ENCODE measurements at places on chromosomes 1 and 21.
A peak's percentile ranks its signal among the peaks of the same experiment; 100 is the strongest.

DNA sequence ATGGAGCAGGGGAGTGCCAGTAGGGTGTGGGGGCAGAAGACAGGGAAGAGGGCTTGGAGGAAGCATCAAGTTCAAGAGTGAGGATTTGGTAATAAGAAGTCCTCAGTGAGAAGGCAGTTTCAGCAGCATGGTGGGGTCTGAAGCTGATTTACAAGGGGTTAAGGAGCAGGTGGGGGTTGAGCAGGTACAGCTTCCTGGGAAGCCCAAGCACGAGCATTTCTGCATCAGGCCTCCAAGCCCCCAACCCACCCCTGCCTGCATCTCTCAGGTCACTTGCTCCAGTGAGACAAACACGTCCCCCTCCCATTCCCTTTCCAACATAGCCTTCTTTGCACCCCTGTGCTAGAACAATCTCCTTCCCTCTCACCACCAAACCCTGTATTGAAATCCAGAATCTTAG lies 574.7 kb downstream of the MATN1 start:
- DNase-seq = no peak

- DNase-seq = no peak
These were observed 30.1 kb downstream of the STPG1 start for GRCh38 chr1:24383381-24383940.

DNA sequence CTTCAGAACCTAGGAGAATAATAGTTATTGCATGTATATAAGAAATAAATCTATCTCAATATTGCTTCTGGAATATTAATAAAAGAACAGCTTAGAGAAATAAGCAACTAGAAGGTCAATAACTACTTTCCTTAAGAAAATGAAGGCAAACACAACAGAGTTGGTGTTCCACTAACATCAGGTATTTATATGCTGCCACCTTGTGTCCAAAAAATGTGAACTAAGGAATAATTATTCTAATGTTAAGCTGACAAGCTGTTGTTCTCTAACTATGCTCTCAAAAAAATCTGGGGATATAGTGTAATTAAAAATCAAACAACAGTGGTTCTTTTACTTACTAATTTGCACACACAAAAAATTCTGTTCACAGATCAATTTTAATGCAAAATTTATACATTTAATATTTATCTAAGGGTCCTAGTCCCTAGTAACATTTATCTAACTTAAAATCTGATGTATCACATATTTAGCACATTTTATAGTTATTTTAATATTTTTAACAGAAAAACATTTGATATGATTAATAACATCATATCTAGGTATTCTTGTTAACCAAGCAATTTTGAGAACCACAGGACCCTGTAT lies 39.6 kb downstream of the UCHL5 start:
- DNase-seq = peak; percentile 54

DNA sequence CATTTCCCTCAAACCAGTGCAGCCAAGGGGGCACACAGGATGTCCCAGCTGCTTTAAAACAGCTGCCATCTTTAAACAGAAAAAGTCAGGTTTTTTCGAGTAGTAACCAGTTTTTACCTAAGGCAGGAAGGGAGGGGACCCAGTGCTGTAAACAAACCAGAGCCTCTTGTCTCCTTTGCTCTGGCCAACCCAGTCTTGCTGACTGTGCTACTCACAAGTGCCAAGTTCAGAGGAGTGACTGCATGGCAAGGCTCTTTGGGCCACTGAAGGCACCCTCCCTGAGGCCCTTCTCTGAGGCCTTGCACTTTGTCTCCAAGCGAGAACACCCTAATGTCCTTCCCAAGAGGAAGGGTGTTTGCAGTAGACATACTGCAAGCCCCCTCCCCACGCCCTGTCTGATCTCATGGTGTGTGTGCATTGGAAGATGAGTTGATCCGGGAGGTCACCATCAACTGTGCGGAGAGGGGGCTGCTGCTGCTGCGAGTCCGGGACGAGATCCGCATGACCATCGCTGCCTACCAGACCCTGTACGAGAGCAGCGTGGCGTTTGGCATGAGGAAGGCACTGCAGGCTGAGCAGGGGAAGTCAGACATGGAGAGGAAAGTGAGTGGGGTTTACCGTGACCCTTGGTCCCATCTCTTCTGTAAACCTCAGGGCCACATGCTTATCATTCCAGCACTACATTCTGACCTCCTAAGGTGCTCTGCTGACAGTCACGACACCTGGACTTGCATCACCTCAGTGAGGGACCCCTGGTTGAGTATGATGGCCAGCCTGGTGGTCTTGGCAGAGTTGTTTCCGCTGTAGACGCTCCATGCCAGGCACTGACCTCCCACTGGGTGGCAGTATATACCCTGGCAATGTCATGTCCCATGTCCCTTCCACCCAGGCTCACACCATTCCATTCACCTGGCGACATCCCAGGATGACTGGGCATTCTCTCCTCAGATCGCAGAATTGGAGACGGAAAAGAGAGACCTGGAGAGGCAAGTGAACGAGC lies 4.7 kb downstream of the DNALI1 start:
- DNase-seq = no peak

DNA sequence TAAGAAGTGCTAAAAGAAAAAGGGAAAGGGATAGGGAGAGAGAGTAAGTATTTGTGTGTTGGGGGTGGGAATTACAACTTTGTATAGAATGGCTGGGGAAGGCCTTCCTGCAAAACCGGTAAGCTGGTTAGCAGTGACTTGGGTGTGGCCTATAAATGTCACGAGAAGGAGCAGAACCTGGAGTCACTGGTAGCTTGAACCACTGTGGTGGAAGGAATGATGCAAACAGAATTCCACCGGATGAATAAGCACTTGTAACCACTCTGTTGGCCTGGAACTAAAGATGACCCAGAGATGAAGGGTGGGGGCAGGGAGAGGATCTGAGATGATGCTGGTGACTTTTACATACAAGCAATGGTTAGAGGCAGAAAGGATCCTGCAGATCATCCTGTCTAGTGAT lies 8.9 kb downstream of the XKR8 start:
- no peak for DNase-seq

- DNase-seq = no peak
These were observed 5.7 kb downstream of the MAN1A2 start for GRCh38 chr1:117372863-117373412.

GRCh38 chr1:239126884-239127283 lies 259.5 kb upstream of the CHRM3 start:
- no peak for DNase-seq

- DNase-seq = no peak
These were observed 129.8 kb downstream of the PBX1 start for GRCh38 chr1:164688791-164689190.

GRCh38 chr1:226723657-226724532 lies 15.2 kb downstream of the ITPKB start:
- peak; percentile 49 for DNase-seq

DNA sequence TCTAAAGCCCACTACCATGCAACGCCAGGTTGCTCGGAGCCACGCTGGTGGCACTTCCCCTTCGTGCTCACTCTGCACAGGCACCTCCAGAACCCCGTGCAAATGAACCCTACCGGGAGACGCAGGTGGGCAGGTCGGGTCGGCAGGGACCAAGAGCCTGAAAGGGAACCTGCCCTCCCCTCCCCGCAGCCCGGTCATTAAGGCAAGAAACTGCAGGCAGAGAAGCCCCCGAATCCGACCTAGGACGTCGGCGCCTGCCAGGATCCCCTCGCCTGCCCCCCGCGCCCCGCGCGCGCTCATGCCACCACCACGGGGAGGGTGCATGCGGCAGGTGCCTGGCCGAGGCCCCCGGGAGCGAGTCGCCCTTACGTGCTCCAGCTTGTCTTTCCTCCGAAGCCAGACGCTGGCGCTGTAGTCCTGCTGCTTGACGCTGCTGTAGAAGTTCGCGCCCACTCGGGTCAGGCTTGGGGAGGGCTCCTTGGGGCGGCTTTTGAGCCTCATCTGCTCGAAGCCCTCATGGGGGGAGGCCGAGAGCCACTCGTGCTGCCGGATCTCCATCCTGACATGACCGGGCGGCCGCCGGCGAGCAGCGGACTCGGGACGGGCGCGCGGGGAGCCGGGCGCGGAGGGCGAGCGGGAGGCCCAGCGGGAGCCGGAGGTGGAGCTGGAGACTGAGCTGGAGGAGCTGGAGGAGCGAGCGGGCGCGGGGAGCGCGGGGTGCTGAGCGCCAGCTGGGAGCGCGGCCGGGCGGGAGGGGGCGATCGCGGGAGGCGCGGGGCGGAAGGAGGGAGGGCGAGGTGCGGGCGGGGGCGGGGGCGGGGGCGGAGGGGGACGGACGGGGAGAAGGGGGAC lies 552 bp downstream of the PLD5 start:
- peak; percentile 42 for DNase-seq

DNA sequence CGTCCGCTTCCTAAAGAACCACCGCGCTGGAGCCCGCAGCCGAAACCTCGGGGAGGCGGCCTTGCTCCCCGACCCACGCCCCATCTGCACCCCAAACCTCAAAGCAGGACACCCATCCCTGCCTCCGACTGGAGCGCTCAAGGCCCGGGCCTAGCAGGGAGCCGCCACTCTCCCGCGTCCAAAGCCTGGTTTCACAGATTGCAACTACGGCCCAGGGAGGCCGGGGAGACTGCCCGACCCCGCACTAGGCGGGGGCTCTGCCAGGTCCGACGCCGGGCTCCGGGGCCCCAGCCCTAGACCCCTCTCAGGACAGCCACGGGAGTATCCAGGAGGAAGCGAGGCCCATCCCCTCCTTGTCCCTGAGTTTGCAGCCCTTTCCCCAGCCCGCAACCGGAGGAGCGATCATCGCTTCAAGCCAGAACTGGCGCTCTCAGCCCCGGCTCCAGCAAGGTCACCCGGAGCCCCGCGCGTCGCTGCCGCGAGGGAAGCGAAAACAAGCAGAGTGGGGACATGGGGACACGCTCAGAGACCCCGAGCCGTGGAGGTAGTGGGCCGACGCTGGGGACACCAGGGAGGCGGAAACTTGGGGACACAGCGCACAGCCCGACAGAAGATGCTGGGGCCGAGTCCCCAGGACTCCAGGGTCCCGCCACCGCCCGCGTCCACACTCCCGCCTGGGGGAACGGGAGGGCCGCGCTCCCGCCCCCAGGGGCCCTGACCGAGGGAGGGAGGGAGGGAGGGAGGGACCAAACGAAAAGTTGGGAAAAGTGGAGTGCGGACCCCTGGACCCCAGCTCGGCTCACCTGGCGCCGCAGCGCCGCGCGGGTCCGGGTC lies 433 bp downstream of the TMEM200B start:
- DNase-seq = no peak

GRCh38 chr1:248243204-248243603 lies 12.0 kb downstream of the OR2M4 start:
- peak; percentile 20 for DNase-seq

GRCh38 chr1:180431683-180432082 lies 70.7 kb downstream of the ACBD6 start:
- DNase-seq = no peak

DNA sequence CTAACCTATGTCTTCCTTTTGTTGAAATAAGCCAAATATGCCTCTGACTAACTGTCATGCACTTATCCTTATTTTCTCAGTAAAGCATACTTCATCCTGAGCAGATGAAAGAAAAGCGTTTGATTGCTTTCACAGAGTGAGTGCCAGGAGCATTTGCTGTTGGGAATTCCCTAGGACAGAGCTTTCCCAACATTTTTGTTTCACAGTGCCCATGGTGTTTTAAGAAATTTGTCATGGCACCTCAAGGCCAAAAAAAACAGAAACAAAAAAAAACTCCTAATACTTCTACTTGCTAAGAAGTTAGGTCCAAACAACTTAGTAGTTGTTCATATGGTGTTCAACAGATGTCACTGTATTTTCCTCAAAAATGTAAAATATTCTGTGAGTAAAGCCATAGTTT lies 120.8 kb upstream of the BMP8A start:
- no peak for DNase-seq

DNA sequence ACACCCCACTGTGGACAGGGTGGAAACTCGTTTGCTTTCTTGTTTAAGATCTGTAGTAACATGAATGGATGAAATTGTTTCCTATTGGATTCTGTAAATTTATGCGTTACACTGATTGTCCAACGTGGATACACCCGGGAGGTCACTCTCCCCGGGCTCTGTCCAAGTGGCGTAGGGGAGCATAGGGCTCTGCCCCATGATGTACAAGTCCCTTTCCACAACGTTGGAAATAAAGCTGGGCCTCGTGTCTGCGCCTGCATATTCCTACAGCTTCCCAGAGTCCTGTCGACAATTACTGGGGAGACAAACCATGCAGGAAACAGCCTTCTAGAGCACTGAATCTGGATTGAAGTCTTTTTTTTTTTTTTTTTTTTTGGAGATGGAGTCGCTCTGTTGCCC lies 1.4 kb downstream of the RCC1 start:
- DNase-seq = no peak

GRCh38 chr21:43021191-43021590 lies 46.8 kb downstream of the PKNOX1 start:
- DNase-seq = no peak

DNA sequence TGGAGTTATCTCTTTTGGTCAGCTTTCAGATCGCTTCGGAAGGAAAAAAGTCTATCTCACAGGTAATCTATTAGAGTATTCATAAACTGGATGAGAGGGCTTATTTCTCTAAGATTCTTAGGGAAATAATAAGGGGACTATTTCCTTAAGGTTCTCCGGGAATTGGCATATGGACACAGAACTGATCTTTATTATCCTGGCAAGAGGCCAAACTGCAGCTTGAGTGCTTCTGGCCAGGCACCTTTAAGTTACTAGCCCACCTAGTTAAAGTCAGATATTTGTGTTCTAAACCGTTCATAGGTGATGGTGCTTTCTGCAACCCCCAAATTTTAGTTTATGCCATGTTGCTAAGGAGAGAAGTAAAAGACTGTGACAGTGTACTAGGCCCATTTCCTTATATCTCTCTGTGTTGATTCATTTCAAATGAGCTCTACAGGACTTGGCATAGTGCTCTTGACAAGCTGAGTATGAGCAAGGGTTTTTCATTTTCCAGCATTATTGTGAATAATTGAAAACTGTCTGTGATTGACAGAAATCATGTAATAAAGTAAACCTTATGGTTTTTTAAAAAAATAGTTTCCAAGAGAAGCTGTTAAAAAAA lies 43.4 kb downstream of the SLC22A15 start:
- no peak for DNase-seq

DNA sequence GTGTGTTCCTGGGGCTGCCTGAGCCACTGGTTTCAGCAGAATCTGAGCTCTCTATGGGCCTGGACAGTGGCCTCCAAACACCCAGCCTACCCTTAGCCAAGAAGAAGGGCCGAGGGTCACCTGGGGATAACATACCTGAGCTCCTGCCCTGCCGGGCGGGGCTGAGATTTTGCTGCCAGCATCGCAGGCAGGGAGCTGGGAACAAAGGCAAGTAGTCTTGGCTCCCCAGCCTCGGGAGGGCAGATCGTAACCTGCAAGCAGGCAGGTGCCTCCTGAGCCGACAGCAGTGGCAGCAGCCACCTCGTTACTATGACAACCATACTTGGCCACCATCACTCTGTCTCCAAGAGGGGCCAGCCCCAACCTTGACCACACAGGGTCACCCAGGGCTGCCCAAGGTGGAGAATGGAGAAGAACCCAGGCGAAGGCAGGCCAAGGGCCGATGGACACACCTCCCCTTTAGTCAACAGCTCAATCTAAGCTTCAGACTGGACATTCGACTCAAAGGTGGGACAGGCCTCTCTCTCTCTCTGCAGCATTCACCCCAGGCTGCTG lies 54.6 kb downstream of the TOMM20 start:
- no peak for DNase-seq

DNA sequence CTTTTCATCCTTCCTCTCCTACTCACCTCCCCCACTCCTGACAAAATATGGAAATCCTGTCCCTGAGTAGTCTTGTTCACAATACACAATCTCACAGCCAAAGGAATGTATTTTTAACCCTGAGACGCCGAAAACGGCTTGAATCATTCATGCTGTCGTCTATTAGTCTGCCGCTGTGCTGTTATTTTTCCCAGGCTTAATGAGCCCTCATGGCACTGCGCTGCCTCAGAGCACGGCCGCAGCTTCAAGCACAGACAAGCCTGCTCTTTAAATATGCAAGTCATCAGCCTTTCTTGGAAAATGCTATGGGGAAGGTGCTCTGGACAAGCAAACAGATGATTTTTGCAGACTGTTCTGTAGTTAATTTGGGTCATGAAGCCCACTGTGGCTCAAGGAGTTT lies 302.7 kb downstream of the DISC1 start:
- peak; percentile 92 for DNase-seq
